CD4-positive, alpha-beta T cell treated with Interleukin-1 beta for 1 hour (primary cell): ENCODE measurements at places on chromosomes 12 and 14.

DNA sequence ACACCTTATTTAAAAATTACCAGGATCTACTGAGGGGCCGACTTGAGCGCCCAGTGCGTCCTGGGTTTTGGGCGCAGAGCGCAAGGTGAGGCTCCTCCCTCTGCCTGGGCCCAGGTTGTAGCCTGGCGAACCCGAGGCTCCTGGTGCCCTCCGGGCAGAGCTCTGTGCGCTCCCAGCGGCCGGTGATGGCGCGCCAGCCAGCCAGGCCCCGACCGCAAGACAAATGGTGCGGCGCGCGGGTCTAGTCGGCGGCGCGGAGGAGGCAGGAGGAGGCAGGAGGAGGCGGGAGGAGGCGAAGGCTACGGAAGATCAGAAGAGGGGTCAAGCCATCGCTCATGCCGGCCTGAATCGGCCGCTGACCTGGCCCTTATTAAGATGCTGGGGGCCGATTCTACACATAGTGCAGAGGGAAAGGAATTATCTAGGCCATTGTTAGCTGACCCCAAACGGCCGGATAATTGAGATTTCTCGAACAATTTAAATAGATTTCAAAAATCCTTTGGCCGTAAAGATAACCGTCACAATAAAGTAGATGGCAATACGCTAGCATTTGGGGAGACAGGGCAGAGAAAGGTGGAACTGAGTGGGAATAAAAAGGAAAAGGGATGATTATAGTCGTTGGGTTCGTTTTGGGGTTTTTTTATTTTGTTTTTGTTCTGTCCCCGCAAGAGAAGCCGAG, 2.8 kb downstream of the TBX5 start:
- DNase-seq: no peak

- DNase-seq: no peak
These were observed 86.2 kb upstream of the SSTR1 start for GRCh38 chr14:38121320-38122020.

DNA sequence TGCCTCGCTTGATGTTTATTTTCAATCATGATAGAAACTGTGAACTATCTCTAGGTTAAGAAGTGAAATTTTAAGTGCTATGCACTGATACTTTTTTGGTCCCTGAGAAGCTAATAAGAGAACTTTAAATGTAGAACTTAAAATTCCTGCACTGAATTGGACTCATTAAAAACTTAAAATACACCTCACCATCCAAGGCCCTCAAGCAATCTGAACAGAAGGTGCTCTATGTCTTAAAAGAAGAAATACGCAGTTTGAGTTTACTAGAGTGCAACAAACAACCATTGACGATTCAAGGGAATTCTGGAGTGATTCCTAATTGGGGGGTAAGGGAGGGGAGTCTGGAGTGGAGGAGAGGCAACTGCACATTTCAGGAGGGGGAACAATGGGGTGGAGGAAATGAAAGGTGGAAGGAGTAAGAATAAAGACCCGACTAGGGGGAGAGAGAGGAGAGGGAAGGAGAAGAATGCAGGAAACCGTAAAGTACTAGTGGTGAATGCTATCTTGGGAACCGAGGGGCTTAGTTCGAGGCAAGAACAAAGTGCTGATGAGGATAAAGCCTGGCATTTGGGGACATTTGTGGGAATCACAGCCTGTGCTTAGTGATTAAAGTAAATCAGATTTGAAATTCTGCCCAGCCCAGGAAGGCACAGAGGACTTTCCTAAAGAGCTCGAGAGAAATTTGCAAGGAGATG, 389.7 kb downstream of the AACS start:
- no peak for DNase-seq

- no peak for DNase-seq
These were observed 9.1 kb upstream of the HRK start for GRCh38 chr12:116890330-116890729.

DNA sequence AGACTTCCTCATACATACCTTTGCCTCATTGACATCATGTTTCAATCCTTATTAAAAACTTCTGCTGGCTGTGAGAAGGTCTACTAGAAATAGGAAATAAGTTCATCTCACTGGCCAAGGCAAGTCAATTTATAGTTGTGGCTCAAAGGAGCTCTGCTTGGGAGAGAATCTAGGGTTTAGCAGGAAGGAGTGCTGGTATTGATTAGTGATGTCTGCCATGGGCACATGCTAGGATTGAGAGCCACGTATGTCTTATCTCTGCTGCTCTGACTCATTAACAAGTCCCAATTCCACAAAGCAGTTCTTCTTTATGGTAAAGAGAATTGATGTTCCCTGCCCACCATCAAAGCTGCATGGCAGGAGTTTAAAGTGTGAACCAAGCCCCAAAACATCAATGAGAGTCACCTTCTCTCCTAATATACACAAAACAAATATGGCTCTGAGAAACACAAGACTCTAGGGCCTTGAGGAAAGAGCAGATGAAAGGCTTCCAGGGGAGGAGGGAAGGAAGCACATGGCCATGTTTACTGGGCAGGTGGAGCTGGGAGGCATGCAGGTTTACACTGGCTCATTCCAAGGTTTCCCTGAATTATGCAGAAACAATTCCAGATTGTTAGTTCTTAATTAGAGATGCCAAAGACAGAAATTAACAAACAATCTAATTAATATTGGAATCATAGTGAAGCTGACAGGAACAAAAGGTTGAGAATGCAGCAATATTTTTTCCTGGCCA, 931.9 kb upstream of the TMEM132C start:
- no peak for DNase-seq

- DNase-seq: no peak
These were observed 5.0 kb downstream of the PRB3 start for GRCh38 chr12:11264501-11264900.

DNA sequence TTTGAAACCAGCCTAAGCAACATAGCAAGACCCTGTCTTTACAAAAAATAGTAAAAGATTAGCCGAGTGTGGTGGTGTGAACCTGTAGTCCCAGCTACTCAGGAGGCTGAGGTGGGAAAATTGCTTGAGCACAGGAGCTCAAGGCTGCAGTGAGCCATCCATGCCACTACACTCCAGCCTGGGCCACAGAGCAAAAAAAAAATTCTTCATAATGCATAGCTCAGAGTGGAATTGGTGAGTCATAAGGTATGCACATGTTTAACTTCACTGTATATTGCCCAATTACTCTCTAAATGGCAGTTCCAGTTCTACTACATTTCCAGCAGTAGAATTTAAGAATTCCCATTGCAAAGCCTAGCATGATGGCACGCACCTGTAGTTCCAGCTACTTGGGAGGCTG, 26.8 kb upstream of the CLIP1 start:
- DNase-seq: no peak

DNA sequence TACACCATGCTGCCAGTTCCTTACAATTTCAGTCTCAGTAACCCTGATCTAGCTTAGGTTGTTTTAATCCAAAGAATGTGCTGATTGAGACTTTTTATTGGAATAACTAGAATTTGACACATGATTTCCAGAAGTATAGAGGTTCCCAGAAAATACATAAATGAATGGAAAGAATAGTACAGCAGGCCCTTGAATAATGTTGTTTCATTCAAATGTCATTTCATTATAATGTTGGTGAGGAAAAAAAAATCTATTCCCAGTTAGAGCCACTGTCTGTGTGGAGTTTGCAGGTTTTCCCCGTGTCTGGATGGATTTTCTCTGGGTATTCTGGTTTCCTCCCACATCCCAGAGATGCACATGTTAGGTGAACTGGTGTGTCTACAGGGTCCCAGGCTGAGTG, 273.5 kb upstream of the GARIN6 start:
- no peak for DNase-seq

- no peak for DNase-seq
These were observed 29.2 kb upstream of the TSPAN9 start for GRCh38 chr12:3047961-3048360.

- no peak for DNase-seq
These were observed 5.4 kb upstream of the LPAR5 start for GRCh38 chr12:6641131-6641530.

DNA sequence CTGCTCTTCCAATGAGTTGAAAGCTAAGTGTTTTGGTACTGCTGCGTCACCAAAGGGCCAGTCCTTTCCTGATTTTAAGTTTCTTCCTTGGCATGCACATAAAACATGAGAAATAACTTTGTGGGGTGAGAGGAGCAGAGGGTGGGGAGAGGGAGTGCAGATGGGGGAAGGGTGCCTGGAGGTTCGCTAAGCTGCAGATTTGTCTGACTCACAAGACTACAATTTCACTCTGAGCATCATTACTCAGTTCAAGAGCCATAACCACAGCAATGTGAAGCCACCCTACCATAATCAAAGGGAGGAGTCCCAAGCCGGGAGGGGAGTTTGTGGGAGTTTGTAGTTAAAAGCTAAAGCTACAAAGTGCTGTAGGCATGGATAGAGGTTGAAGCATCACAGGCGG, 136.1 kb downstream of the ANO2 start:
- no peak for DNase-seq

- no peak for DNase-seq
These were observed 21.8 kb downstream of the WNK1 start for GRCh38 chr12:774051-774614.
